ENCODE measurements at places on chromosomes 1 and 21.
A peak's percentile ranks its signal among the peaks of the same experiment; 100 is the strongest.

DNA sequence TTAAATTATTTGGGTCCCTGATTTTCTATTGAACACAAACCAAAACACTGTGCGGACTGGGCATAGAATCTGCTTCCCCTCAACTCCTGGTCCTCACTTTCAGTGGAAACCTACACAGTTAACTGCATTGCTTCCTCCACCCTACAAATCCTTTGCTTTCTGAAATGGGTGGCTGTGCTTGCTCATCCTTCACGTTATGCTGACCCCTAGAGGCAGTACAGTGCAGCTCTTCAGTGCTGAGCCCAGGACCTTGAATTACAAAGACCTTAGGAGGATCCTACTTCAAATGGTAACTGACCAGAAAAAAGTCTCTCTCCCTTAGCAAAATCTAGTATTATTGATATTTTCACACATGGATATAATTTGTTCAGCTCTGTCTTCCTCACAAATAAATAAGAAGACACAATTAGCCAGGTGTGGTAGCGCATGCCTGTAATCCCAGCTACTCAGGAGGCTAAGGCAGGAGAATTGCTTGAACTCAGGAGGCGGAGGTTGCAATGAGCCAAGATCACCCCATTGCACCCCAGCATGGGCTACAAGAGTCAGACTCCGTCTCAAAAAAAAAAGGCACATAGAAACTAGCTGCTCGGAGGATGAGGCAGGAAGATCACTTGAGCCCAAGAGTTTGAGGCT is 63.4 kb upstream of the L1TD1 start:
- DNase-seq, result peak; percentile 68

GRCh38 chr1:5308249-5308648 is 653.8 kb downstream of the AJAP1 start:
- no peak for DNase-seq

DNA sequence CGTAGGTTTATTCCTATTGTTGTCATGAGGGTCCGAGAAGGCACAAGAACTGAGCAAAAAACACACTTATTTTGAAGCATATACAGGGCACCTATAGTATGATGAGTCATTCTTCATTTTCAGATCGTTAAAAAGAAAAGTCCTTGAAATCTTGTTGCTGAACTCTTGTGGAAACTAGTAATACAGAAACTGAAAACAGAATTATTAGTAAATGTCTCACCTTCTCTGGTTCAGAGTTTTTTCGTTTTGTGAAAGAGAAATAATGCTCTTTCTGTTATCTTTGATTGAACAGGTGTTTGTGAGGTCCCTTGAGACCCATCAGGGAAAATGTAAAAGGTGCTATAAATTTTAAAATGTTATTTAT is 102.0 kb upstream of the COA6 start:
- no peak for DNase-seq

- DNase-seq, result no peak
Measured at GRCh38 chr1:237226177-237226944, 184.4 kb downstream of the RYR2 start.

GRCh38 chr1:221157026-221157761 is 278.0 kb downstream of the HLX start:
- no peak for DNase-seq

DNA sequence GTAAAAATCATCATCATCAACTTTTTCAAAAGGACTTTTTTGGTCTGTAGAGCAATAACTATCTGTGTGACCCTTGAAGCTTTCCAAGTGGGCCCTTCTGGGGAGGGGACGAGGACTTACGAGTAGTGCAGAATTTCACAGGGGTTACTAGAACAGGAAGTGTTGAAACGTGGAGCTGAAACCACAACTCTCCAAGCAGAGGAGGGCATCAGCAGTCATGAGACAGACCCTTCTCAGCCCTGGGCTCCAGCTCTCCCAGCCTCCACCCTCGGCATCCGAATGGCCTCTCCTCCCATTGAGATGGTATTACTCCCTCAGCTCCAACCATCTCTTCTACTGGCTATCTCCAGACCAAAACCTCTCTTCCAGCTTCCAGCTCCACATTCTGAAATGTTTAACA is 3.6 kb downstream of the FAM89A start:
- no peak for DNase-seq

DNA sequence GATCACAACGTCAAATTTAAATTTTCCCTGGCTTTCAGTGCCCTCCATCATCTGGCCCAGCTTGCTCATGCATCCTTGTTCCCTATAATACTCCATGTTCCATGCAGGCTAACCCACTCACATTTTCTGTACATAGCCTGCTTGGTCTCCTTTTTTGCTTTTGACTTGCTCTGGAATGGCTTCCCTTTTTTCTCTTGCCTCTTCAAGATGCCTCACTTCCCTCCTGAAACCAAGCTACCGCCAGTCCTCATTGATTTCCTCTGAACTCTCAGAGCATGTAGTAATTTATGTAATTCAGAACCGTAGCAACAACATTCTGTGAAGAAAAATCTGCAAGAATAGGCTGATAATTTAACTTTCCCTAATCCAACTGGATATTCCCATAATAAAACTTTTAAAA is 10.3 kb downstream of the CAP1 start:
- no peak for DNase-seq

GRCh38 chr1:200471739-200472138 is 61.9 kb upstream of the ZNF281 start:
- no peak for DNase-seq

DNA sequence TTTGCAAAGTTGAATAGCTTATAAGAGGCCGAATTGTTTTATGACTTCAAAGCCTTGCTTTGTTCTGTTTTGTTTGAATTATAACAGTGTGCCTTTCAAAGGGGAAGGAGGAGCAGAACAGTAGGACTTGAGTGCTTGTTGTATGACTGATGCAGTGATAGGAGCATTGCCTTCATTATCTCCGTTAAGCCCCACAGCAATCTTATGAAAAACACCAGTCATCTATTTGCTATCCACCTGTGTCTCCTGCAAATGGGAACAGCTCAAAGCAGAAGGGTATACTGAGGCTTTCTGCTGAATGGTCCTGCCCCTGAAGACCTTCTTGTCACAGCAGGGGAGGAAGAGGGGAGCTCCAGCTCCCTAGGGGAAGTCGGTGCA is 127.5 kb downstream of the RNF220 start:
- no peak for DNase-seq

DNA sequence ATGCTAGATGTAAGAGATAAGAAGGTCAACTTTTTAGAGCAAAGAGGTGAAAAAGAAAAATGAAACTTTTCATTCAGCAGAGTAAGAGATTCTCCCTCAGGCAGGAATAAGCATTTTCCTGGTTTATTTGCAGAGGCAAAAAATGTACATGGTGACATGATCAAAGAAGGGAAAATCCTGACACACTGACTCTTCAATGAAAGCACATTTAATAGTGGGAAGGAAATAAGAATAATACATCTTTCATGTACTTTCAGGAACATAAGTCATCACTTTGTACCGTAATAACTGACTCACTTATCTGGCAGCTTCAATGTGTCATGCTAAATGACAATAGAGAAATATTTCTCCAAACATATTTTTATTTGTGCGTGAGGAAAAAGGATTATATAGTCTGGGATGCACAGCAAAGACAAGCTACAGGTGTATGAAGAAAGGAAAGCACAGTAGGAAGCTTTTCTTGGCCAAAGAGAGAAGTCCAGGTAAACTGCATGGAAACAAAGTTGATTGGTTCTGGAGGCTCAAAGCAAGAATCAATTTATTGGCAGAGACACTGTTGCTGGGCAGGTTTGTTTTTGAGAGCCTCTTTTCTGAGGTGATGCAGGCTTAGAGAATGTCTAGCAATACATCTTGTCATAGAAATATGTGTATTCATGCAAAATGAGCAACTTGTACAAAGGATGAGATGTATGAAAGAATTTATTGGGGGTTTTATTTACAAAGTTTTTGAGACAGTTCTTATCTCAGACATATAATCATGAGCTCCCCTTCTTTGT is 1409.0 kb downstream of the PLA2G4A start:
- DNase-seq, result peak; percentile 0

DNA sequence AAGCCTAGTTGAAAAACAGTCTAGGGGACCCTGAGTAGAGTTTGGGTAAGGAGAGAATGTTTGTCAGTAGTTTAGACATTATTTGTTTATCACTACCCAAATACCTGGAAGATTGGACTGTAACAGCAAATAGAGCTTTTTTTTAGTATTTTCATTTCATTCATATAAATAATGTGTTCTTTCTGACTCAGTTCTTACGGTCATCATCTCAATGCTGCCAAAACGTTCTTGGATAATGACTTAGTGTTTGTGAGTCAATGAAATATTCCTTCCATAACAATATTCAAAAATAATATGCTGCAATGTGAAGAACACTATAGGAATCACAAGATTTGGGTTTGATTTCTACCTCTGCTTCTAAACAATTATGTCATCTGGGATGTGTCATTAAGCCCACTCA is 400.0 kb upstream of the PKN2 start:
- no peak for DNase-seq

- no peak for DNase-seq
Measured at GRCh38 chr1:54401799-54402198, 4.4 kb downstream of the SSBP3 start.

DNA sequence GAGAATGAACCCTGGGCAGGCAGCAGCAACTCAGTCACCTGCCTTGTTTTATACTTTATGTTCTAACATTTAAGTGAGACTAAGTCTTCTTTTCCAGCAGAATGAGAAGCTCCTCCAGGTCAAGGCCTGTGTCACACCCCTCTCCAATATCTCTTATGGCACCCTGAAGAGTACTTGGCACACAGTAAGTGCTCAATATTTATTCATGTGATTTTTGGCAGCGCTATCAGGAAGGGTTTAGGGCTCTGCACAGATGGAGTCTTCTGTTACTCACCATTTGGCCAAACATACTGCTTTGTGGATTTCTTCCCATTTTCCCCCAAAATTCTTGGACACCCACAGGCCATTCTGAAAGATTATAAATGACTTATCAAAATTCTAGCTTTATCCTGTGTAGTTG is 43.8 kb upstream of the MYBPHL start:
- DNase-seq, result no peak

- no peak for DNase-seq
Measured at GRCh38 chr1:175702079-175702795, 41.2 kb downstream of the TNR start.

GRCh38 chr1:93679546-93679945 is 2.1 kb downstream of the BCAR3 start:
- DNase-seq, result no peak

DNA sequence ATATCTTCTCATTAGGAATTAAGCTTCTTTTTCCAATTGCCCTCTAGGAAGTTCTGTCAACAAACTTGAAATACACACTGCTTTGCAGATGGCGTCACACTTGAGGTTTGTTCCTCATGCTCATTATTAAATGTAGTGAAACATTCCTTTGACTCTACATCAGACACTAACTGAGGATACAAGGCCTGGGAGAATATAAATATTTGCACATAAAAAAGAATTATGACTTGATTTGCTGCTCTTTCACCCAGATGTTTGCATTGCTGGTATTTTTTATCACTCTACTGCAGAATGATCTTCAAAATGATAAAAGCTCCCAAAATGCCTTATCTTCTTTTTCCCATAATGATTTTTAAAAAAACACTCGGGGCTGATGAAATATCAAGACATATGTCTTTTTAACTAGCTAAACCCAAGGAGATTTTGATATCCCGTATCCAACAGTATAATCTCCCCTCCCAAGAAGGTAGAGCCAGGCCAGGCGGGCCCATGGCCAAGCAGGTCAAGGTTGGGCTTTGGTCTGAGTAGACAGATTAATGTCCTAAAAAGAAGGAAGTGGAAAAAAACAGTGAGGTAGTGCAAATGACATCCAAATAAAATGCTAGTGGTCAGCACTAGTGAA is 264.6 kb downstream of the HHIPL2 start:
- peak; percentile 98 for DNase-seq

DNA sequence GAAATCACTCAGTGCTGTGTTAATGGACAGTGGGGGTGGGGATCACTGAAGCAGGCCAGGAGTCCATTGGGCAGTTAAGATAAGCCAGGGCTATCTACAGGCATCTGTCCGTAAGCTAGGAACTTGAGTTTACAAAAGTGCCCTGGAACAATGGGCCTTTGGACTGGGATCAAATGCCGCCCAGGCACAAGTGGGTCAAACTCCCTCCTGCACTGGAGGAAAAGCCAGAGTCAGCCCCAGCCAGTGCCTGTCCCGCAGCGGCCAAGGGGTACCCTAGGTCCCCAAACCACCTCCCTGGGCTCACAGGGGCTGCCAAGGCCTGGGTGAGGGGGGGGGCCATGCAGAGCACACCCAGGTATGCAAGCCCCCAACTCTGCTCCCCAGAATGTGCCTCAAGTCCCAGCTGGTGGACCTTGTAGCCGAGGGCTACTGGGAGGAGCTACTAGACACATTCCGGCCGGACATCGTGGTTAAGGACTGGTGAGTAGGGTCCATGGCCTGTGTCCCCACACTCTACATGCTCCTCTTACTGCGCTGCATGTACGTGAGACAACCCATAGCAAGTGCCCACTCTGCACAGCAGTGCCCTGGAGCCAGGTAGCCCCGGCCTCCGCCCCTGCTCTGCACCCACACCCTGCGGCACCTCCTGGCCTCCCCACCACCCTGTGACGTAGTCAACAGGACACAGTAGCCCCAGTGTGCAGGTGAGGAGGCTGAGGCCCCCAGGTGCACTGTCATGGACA is 7.7 kb downstream of the FBXO6 start:
- no peak for DNase-seq

DNA sequence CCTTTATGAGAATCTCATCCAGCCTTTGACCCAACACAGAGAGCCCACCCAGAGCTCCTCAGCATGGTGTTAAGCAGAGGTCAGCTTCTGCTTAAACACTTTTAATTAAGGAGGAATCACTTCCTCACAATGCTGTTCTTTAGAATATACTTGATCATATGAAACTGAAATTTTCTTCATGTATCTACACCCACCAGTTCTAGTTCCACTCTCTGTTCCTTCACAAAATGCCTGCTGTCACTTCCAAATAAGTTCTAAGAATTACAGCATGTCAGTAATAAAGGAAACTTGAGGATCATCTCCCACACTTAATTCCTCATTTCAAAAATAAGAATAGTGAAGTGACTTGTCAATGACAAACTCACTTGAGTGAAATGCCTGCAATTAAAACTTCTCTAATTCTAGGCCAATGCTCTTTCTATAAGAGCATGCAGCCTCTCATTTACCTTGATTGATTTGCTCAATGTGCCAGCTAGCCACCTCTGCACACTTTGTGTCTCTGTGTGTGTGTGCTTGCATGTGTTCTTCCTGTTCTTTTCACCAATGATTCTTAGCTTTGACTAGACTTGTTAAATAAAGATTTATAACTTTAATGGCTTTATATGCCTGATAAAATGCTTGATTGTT is 356.3 kb downstream of the PLPP3 start:
- DNase-seq, result no peak

GRCh38 chr21:45283035-45283610 is 4.6 kb downstream of the POFUT2 start:
- DNase-seq, result no peak

All from EH (cell line).